Fibroblast of skin of scalp (primary cell): ENCODE measurements at places on chromosomes 5 and 9.

DNA sequence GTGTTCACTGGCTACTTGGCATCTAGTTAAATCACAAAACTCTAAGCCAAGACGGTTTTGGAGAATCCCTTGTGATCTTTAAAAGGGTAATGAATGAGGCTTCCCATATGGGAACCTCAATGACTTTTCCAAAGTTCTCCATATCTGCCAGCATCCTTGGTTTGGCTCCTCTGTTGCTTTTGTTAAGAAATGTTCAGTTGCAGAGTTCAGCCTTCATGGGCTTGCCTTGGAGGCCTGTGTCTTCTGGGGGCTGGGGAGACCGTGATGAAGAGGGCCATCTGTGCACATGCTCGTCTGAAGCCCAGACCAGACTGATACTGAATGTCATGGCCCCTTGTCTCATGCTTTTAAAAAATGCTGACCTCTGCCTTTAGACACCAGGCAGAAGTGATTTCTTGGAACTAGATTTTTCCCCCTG is 84.3 kb downstream of the RAI14 start:
- no peak for DNase-seq

- DNase-seq = no peak
Observed at GRCh38 chr5:158811350-158811749, 288.4 kb downstream of the EBF1 start.

- DNase-seq = no peak
Observed at GRCh38 chr9:130173666-130173983, 1.4 kb downstream of the NCS1 start.

- DNase-seq = peak; percentile 58
Observed at GRCh38 chr5:54518146-54518817, 723 bp downstream of the SNX18 start.

- no peak for DNase-seq
Observed at GRCh38 chr5:159851053-159851452, 65.2 kb upstream of the ADRA1B start.

DNA sequence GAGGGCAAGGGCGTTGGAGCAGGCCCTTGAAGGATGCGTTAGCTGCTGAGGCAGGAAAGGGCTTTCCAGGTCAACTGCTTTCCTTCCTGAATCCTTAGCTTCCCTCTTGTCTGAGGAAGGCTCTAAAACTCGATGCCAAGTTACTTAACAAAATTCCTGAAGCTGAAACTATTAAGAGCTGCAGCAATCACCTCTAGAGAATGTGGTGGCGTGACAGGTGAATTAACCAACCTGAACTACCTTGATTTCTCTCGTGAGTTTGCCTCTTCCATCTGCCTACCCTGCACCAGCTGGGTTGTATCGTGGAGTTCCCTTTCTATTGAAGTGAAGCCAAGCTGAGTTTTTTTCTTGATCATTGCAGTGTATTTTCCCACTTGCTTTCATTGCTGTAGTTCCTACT is 96.1 kb downstream of the PDE8B start:
- no peak for DNase-seq

DNA sequence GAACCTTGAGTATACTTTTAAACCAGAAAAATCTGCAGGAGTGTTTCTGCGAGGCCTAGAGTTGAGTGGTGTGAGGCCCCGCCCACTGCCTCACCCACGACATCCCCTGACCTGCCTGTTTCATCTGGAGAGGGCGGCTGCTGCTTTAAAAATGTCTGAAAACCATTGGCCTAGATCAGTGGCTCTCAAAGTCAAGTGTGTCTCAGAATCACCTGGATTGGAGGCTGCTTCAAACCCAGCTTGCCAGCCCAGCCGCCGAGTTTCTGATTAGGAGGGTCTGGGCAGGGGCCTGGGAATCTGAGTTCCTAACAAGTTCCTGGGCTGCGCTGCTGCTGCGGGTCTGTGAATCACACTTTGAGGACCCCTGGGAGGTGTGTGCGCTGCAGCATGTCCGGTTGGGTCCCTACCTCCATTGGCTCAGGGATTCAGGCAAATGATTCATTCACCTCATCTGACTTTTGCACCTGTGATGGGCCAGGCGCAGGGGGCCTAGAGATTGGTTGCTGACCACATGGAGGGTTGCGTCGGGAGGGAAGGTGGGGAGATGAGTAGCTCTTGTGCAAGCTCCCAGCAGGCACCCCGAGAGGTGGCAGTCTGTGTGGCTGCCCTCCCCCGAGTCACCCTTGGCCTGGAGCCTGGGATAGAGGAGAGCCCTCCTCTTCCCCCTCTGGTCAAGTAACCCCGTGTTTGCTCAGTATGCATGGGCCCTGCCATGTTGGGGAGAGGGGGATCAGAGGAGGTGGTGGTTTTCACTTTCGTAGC is 27.6 kb upstream of the HMCN2 start:
- DNase-seq = no peak

- DNase-seq = peak; percentile 66
Observed at GRCh38 chr5:173573126-173573960, 43.1 kb downstream of the BOD1 start.

DNA sequence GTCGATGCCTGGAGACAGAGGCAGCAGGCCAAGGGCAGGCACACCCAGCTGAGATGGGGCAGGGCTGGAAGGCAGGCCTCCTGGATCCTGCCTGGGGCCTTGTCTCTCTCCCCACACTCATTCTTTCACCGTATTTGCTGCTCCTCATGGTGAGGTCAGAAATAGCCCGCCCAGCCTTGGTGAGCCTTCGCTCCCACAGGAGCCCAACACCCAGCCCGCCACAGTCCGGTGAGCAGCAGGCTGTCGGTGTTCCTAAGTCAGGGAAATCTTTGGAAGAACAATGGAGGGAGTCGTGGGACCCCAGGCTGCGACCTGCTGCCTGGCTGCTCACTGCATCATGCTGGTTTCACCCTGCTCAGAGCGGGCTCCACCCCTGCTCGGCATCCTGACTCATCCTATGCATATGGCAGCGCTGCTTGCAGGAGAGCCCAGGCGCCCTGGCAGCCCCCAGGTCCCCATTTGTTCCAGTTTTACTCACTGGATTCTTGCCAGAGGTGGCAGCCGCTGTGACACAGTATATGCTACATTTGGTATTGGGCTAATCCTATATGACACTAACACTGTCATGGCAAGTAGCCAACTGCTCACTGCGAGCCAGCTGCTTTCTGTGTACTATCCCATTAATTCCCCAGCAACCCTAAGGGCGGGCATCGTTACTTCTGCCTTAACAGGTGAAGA is 53.2 kb upstream of the NCS1 start:
- DNase-seq = peak; percentile 81

- DNase-seq = no peak
Observed at GRCh38 chr9:19485193-19485592, 76.4 kb downstream of the ACER2 start.

- no peak for DNase-seq
Observed at GRCh38 chr5:96014395-96014794, 52.7 kb upstream of the ELL2 start.

DNA sequence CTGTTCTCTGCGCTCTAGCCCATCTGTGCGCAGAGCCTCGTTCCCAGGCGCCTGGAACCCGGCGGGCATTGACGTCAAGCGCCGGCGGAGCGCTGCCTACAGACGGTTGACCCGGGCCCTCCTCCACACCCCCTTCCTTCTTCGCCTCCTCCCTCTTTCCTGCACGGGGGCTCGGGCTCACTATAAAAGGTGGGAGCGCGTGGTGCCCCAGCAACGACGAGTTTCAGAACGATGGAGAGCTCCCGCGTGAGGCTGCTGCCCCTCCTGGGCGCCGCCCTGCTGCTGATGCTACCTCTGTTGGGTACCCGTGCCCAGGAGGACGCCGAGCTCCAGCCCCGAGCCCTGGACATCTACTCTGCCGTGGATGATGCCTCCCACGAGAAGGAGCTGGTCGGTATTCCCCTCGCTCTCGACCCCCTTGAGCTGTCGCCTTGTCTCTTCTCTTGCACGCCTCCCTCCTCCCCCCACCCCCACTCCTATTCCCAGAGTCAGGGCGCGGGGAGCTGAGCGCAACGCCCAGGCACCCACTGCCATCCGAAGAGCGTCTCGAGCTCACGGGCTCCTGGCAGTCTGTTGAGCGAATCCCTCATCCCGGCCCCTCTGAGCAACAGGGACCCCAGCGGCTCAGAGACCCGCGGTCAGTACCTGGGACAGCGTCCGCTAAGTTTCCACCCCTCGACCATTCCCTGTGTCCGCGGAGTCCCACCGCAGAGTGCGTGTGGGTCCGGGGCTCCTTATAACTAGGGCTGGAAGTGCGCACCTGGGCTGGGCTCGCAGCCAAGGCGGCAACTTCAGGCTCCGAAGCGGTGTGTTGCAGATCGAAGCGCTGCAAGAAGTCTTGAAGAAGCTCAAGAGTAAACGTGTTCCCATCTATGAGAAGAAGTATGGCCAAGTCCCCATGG is at the start of gene CARTPT:
CARTPT (plus strand) TSS at position 213 of the 902 bp plus-strand sequence; CDS start at position 232, 19 bp downstream.
- peak; percentile 40 for DNase-seq

DNA sequence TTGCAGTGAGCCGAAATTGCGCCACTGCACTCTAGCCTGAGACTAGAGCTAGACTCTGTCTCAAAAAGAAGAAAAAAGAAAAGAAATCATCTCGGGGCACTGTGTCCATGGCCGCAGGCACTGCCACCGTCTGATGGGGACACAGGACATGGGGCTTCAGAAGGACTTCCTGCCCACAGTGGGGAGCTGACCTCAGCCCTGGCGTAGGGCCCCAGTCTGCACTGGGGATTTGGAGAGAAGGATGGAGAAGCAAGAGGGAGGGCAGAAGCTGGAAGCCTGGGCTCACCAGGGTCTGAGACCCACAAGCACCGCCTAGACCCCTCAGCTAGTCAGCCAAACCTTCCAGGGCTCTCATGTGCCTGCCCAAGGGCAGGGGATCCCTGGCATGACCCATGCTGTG is 4.1 kb upstream of the SARDH start:
- no peak for DNase-seq

- no peak for DNase-seq
Observed at GRCh38 chr5:81774374-81774773, 23.5 kb upstream of the SSBP2 start.

- no peak for DNase-seq
Observed at GRCh38 chr5:103867857-103868598, 305.4 kb upstream of the NUDT12 start.
